ENCODE measurements at places on chromosomes 12 and 14.

DNA sequence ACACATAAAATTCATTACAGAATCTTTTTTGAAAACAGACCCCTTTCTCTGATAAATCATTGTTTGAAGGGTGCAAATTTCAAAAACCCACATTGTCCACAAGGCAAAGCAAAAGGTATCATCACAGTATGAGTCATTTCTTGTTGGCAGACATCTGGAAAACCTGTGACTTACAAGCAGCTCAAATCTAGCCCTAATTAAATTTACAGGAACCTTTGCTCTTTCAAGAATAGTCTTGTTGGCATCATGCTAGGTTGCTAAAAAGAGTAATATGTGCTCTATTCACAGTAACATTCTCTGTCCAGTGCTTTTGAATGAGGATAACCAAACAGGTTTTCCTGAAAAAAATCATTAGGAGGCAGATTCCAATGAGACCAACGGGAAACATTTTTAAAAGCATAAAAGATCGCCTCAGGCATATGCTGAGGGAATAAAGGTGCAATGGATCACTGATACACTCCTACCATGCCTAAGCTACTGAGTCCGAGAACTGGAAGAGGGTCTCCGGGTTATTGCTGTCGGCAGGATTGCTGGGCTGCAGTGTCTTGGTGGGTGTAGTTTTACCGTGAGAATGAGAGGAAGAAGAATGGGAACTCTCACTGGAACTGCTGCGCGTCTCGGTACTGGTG is 55.5 kb upstream of the TTC7B start:
- DNase-seq, result no peak

DNA sequence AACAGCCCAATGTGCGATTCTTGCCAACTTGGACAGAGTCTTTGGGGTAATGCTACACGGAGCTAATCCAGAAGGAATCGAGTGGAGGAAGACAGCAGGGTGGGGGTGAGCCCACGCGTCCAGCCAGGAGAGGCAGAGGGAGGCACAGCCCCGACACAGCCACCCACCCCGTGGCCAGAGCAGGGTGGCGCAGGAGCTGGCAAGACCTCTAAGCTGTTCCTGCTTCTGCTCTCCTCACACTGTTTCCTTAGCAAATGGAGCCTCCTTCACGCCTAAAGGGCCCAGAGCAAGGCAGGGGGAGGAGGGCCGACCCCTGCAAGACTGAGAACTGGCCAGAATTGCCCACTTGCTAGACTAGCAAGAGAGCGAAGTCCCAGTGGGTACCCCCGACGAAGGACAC is 91.5 kb downstream of the FBXL14 start:
- no peak for DNase-seq

DNA sequence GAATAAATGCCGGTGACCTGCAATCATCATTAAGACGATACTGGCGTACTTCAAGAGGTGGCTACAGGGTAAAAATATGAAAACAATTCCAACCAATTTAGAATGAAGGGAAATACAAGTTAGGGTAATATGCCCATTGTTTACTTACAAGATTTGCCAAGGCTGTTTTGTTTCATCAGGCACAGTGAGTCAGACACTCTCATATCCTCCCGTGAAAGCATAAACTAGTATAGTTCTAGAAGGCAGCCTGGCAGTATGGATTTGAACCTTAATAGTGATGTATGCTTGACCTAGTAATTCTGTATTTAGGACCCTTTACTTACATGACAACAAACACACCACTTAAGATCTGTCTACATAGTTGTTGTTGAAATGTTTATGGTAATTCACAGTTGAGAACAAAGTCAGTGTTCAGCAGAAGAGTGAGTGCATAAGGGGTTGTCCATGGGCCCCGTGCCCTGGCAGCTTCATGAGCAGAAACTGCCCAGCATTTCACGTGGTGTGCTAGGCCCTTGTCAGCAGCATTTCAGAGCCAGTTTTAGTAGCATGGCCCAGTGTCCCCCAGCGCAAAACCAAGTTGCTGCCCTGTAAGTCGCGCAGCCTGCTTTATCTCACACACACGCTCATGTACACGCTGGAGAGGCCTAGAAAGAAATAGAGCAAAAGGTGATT is 80.8 kb downstream of the EP400 start:
- no peak for DNase-seq

- no peak for DNase-seq
Measured at GRCh38 chr12:29455087-29455486, 42.4 kb downstream of the OVCH1 start.

DNA sequence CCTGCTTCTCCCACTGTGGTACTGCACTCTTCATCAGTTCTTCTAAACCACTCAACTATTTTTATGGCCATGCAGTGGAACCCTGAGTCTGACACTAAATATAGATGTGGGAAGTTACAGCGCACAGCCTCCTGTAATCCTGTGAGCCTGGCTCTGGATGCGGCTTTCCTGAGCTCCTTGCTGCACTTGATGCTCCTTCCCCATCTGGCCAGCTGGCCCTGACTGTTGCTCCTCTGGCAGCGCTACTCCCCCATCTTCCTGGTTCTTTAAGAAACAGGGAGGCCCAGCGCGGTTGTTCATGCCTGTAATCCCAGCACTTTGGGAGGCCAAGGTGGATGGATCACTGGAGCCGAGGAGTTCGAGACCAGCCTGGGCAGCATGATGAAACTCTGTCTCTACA is 24.6 kb downstream of the IQSEC3 start:
- DNase-seq, result no peak

GRCh38 chr14:105201925-105202513 is 20.9 kb upstream of the NUDT14 start:
- no peak for DNase-seq

DNA sequence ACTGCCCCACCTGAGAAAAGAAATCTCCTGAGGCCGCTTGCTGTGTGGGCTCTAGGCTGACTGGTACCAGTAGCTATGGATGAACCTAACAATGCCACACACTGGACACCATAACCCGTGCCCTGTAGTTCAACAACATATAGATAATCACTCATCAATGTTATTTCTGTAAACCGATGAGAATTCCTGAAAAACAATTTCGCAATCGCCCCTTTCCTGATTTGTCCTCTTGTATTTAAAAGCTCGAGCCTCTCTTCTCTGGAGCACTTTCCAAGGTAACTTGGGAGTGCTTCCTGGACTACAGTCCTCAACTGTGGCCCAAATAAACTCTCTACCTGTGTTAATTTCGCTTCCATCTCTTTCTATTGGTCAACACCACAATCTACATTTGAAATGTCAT is 26.1 kb upstream of the PPP2R5C start:
- DNase-seq, result no peak

DNA sequence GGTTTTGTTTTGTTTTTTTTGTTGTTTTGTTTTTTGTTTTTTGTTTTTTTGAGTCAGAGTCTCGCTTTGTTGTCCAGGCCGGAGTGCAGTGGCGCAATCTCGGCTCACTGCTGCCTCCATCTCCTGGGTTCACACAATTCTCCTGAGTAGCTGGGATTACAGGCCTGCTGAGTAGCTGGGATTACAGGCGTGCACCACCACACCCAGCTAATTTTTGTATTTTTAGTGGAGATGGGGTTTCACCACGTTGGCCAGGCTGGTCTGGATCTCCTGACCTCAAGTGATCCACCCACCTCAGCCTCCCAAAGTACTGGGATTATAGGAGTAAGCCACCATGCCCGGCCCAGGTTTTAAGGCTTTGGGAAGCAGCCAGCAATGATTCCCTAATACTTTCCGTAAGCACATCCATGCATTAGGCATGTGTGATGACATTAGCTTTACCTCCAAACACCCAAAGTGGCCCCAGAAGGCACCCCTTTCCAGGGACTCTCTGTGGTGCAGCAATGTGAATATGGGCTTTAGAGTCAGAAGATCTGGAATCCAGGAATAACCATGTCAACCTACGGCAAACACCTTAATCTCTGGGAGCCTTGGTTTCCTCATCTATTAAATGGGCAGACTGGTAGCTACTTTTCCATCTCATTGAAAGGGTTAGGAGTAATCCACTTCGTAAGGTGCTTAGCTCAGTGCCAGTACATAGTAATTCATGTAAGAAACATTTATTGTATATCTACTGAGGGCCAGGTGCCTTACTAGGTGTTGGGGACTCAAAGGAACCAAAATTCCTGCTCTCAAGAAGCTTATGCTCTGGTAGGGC is 152.9 kb downstream of the ZFP36L1 start:
- DNase-seq, result no peak

Measured in left lung (tissue), 14 donors.